ENCODE measurements at places on chromosomes 5 and 9.

DNA sequence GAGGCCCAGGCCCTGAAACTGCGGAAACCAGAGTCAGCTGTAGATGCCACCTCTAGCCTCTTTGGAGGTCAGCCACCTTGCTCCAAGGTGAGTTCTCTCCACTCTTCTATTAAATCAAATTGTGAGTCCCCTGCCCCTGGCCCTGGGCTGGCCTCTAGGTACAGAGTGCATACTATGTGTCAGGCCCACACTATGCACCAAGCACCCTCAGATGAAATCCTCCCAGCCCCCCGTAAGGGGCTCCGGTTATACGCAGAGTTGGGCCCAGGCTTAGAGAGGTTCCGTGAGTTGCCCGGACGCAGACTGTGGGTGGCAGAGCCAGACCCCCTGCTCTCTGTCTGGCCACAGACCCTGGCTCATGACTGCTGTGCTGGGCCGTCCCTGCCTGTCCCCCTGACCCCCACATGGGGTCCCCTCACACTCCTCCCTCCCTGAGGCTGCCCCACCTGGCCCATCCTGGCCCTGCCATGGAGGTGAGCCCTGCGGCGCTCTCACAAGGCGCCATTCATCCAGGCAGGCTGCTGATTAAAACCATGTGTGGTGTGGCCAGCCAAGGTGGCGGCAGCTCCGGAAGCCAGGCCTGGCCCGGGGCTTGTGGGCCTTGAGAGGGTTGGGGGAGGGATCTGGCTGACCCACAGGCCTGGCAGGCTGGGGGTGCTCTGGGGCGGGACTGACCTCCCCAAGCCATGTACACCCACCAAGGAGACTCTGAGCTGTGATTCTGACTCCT lies 65.5 kb upstream of the SYNPO start:
- no peak for DNase-seq

DNA sequence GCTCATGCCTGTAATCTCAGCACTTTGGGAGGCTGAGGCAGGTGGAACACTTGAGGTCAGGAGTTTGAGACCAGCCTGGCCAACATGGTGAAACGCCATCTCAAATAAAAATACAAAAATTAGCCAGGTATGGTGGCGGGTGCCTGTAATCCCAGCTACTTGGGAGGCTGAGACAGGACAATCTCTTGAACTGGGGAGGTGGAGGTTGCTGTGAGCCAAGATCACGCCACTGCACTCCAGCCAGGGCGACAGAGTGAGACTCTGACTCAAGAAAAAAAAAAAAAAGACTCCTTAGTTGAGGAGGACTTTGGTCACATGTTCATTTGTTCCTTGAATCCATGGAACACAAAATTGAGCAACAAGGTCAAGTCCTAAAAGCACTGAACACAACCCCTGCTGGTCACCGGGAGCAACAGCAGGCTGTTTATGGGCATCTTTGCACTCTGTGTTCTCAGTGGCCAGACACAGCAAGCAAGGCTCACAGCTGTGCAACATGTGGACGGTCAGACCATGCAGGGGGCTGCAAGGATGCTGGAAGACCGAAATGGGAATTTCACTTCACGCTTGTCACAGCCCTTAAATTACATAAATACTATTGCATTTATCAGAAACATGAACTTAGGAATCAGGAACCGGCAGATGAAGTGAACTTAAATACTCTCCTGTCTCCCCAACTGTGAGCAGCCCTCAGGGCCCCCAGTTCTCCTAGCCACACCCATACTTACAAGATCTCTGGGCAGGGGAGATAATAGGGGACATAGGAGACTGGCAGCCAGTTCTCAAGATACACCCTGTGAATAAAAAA lies 2.8 kb downstream of the GBGT1 start:
- no peak for DNase-seq

GRCh38 chr5:5736007-5736406 lies 313.5 kb downstream of the ICE1 start:
- no peak for DNase-seq

GRCh38 chr5:181086884-181087205 lies 44.1 kb downstream of the OR2V1 start:
- no peak for DNase-seq

GRCh38 chr5:180375291-180375690 lies 22.2 kb upstream of the GFPT2 start:
- DNase-seq, result no peak

DNA sequence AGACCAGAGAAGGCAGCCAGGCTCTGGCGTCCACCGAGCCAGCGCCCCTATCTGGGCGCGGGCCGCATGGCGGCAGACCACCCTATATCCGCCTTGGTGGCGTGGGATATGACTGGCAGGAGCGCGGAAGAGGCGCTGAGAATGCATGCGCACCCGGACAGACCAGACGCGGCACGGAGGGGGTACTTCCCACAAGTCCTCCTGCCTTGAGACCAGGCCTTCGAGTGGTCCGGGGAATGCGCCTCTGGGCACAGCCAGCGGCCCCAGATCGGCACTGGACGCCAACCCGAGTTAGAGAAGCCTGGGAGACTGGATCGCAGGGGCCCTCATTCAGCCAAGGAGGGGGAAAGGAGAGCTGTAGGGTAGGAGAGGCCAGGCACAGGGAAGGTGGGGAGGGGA lies 2.5 kb upstream of the LMX1B start:
- DNase-seq, result no peak

- DNase-seq, result no peak
These were observed 19.5 kb upstream of the TMEM174 start for GRCh38 chr5:73153513-73153912.

GRCh38 chr9:134419000-134419683 lies 92.9 kb downstream of the RXRA start:
- DNase-seq, result no peak

- no peak for DNase-seq
These were observed 715.5 kb downstream of the CETN3 start for GRCh38 chr5:89694026-89694550.

GRCh38 chr5:149379177-149379761 lies at the start of gene IL17B:
Gene IL17B, minus strand, starts transcription at chr5:149379292. Its CDS starts 67 bp downstream, at chr5:149379225.
- no peak for DNase-seq

DNA sequence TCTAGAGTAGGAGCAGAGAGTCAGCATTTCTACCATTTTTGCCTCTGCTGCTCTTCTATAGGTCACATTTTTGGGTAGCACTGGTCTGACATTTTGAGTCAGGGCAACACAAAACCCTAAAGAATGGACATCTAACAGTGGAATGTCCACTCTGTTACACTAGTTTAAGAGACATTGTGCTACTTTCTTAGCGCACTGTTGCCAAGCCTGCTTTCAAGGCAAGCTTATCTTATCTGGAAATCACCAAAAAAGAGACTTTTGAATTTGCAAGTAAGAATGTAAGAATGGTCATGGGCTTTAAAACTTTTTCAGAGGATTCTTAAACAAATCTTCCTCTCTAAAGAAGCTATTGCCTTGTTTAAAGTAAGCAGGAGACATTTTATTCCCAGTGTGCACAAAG lies 73.0 kb upstream of the STARD4 start:
- DNase-seq, result no peak

GRCh38 chr5:150576449-150576949 lies 64.0 kb upstream of the SYNPO start:
- DNase-seq, result no peak

DNA sequence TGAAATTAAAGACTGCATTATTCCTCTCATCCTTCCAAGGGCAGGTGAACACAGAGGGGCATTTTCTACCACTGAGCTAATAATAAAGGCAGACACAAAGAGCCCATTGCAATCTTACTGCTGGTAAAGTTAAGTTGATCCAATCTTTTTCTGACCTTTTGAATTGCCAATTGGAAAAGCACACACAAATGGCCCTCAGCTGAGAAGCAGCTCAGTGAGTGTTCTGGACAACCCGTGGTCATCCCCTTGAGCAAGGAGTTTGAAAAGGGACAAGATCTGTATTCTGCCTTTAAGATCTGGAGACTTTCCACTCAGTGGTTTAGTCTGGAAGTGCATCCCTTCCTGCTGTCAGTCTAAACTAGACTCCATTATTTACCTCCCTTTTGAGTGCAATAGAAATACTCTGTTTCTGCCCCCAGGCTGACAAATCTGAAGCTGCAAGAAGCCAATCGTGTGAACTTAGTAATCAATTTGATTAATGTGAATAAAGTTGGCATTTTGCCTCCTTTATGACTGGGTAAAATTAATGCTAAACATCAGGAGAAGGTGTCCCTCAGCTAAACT lies 835.7 kb downstream of the MAT2B start:
- DNase-seq, result no peak

DNA sequence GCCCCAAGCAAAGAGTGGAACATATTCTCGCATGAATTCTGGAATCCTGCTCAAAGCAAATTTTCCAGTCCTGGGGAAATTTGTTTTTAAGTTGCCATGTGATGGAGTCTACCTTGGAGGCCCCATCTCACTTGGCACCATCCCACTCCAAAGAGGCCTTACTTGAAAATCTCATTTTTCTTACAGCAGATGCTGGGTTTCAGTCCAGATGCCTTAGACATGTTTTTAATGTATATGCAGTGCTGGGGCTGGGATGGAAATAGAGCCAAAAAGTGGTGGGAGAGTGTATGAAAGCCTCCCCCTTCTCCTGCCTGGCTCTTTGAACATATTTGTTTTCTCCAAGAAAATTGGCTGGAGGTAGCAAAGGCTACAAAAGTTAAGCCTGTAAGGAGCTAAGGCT lies 493.7 kb downstream of the ENC1 start:
- no peak for DNase-seq

- no peak for DNase-seq
These were observed 111.3 kb downstream of the LPAR1 start for GRCh38 chr9:110926828-110927487.

GRCh38 chr9:105708405-105708804 lies 14.1 kb downstream of the TMEM38B start:
- DNase-seq, result no peak

DNA sequence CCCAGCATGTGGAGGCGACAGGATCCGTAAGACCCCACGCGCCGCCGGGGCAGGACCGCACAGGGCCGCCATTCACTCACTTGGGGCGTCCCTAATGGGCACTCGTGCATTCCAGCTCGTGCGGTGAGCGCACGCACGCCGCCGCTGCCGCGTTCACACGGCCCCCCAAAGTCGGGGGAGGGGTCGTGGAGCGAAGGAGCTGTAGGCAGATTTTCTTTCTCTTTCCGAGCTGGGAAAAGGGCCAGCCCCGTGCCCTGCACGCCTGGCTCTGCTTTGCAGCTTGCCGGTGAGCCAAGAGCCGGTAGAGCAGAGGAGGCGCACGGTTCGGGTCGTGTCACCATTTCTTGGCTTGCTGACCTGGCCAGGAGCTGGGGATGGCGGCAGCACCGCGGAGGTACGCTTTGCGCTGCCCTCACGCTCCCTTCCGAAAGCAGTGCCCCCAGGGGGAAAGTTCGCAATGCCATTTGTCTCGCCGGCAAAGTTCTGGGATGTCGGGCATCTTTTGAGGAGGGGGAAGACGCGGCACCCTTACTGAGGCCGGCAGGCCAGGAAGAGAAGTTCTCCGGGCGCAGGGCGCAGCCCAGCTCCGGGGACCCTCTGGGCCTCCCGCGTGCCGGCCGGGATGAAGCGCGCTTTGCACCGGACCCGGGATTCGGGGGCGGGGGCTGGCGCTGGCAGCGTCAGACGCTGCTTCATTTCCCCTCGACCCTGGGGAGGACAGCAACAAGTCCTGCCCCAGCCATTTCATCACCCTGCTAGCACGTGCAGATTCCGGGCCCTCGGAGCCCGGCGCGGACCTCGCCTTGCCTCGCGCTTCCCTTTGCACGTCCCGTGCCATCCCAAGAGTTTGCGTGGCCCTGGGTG lies 898 bp downstream of the STC2 start:
- no peak for DNase-seq

DNA sequence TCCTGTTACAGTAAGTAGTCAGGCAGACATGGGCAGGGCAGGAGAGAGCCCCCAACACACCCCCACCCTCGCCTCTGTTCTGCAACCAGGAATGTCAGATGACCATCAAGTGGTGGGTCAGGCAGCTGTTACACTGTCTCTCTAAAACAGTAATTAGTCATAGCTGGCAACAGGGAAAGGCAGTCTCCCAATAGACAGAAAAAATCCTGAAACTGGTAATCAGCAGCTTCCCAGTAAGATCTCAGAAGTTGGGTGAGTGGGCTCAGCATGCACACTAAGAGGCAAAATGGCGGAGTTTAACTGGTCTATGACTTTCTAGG lies 90.2 kb downstream of the C5orf15 start:
- DNase-seq, result no peak

- no peak for DNase-seq
These were observed 200.9 kb upstream of the MSX2 start for GRCh38 chr5:174523311-174524071.

GRCh38 chr9:124037790-124038189 lies 26.2 kb downstream of the LHX2 start:
- no peak for DNase-seq

DNA sequence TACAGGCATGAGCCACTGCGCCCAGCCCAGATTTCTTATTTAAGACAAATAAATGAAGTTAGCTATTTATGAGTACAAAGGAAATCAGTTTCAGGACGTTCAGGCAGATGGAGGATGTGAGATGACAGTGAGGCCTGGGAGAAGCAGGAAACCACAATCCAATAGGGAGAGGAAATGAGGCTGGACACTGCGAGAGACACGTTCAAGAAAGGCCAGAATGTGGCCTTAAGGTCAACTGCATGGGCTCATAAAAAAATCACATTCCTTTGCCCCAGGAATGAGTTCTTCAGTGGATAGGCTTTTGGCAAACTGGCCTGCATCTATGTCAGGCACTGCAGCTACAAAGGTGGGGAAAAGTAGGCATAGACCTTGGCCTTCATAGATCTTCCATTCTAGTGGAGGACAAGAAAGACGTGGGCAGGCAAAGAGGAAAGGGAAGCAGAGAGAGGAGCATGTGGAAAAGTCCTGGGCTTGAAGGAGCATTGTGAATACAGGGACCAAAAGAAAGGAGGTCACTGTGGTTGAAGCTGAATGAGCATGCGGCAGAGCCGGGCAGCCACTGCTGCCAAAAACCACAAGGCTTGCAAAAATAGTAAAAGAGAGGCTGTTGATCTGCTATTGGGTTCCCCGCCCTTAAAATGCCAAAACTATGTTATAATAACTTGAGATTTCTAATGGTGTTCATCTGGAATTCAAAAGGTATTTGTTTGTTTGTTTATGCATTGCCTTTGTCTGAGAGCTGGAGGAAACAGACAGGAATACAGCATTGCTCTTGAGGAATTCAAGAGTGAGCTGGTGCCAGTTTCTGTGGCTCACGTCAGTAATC lies 133.0 kb downstream of the GNA14 start:
- DNase-seq, result no peak

GRCh38 chr9:97300586-97300985 lies 6.9 kb upstream of the CCDC180 start:
- DNase-seq, result no peak

GRCh38 chr5:83925321-83925954 lies 204.8 kb upstream of the HAPLN1 start:
- no peak for DNase-seq

GRCh38 chr9:4298255-4299004 lies 1.4 kb downstream of the GLIS3 start:
- no peak for DNase-seq

DNA sequence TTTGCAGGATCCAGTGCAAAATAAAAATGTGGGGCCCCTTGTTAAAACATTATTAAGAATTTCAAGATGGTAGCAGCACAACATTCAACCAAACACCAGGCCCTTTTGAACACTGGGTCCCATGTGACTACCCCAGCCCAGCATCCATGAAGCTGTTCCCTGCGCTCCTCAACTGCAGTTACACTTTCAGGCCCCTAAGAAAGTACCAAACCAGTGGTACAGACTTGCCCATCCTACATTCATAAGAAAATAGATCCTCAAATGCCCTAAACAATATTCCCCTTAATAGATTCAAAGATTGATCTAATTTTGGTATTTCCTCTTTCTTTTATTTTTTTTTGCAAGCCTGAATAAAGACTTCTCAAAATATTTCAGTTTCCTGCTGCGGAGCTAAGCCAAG lies 201.7 kb downstream of the EFNA5 start:
- no peak for DNase-seq
